ENCODE measurements at places on chromosomes 7 and 10.

DNA sequence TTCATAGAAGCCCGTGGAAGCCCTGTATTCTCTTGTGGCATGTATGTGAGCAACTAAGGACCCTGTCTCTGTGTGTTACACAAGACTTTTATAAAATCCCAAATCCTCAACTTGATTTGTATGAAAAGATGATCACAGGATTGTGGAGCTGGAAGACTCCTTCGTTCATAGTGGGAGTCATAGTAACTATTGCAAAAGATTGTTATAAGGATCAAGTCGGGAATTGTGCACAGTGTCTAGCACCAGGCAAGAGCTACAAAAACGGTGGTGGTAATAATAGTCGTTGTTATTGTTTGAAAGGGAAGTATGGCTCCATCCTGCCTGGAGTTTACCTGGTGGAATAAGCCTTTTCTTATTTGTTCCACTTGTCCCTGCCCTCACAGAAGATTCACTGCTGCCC, 42.8 kb upstream of the MTURN start:
- DNase-seq = no peak

DNA sequence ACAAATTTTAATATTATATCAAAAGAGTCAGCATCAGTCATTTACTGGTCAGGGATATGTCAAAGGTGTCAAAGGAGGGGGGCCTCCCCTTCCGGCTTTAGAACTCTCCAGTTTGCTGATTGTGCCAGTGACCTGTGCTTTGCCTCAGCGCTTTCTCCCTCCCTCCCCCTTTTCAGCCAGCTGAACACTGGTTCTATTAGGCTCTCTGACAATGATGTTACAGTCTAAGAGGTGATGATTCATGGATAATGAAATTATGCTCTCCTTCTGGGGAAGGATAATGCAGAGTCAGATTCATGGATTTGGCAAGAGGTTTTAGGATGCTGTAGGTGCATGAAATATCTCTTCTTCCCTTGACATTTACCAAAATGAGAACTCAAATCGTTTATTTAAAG, 6.1 kb downstream of the LRRTM3 start:
- DNase-seq = no peak

DNA sequence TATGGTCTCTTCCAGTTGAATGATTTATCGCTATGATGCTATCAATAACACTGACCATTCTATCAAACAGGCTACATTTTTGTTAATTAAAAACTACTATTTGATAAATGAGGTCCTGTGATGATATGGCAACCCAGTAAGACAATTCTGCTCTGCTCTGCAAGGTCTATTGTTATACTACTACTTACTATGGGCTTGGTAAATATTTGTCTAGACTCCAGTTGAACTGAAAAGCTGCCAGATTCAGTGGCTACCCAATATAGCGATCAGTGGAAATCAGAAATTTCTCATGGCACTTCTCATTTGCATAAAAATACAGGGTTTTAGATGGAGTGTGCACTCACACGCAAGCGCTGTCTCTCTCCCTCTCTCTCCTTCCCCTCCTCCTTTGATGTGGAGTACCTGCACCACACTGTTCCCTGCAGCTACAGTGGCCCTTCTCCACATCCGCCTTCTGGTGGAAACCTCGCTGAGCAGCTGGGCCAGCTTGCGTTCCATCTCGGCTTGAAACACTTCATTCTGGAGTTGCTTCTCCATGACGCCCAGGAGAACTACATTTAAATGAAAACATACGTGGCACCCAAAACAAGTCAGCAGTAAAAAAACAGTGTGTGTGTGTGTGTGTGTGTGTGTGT, 77.9 kb downstream of the KIAA1549 start:
- DNase-seq = peak; percentile 67

GRCh38 chr10:119973281-119973680, 80.8 kb downstream of the SEC23IP start:
- no peak for DNase-seq

DNA sequence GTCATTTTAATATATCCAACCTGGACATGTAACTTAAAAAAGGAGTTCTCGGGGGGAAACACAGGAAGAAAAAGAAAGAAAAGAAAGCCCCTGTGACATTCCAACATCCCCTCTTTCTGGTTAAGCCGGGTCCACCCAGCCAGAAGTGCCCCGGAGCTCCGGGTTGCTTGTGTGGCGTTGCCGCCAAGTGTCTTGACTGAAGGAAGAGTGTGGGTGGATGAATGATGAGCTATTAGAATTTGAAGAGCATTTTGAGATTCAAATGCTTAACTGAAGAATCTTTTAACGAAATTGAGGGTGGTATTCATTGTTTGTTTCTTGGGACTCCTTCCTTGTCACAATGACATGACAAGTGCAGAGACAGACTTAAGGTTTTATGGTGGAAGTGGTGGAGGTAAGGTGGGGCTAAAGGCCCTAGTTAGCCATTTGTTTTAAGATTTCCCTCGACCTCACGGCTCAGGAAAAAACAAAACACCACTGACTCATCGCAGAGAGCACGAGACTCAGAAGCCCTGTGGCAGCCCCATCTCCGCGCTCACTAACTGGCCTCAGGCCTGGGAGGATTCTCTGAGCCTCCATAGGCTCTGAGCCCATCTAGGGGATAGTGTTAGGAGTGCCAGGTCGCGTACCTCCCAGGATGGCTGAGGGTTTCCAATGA, 1.8 kb upstream of the GLI3 start:
- no peak for DNase-seq

DNA sequence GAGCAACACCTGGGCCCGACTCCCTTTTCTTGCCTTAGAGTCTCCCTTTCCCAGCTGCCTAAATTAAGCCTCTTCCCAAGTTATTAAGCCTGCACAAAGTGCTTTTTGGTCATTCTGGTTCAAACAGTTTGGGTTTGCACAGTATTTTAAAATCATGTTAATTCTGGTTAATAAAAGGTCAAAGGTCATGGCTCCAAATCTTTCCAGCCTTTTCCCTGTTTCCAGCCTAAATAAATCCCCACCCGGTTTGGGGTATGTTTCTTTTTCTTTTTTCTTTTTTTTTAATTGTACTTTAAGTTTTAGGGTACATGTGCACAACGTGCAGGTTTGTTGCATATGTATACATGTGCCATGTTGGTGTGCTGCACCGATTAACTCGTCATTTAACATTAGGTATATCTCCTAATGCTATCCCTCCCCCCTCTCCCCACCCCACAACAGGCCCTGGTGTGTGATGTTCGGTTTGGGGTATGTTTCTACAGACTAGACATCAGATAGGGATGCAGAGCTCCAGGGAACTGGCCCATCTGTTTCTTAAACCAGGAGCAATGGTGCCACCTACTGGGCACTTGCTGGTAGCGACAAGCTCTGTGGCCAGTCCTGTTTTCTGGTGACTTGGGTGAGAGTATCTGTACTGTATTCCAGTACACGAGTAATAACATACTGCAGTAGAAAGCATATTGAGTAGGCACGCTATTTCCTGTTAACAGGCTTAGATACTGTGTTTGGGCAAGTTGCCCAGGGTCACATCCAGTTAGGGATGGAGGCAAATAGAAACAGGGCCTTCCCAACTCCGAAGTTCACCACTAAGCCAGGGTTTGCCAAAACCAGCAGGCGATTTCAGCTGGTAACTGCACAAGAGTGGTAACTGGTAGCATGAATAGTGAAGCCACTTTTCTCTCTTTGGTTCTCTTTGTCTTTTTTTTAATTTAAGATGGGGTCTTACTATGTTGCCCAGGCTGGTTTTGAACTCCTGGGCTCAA, 60.6 kb upstream of the TRIM8 start:
- DNase-seq = peak; percentile 73
